CD4-positive, CD25-positive, alpha-beta regulatory T cell (primary cell): ENCODE measurements at places on chromosomes 3 and 15. TPM values are rescaled to one million over a fixed set of nuclear protein-coding genes. Genes with fewer than 3 reads are reported as not detected.

The PDZRN3 gene
- polyA plus RNA-seq, result not detected

The ADCY5 gene
- not detected for polyA plus RNA-seq

The EBLN2 gene
- polyA plus RNA-seq, result 1.3 TPM

The CLK3 gene
- 79.7 TPM for polyA plus RNA-seq

The PLAAT1 gene
- not detected for polyA plus RNA-seq

The KLHL40 gene
- not detected for polyA plus RNA-seq

The SECISBP2L gene
- polyA plus RNA-seq, result 21.6 TPM

The GUCA1C gene
- polyA plus RNA-seq, result not detected

The SERPINI2 gene
- not detected for polyA plus RNA-seq

The FSTL1 gene
- polyA plus RNA-seq, result not detected

The CFAP20DC gene
- 0.17 TPM for polyA plus RNA-seq

The RPP25 gene
- polyA plus RNA-seq, result 2.1 TPM

The CAPN7 gene
- polyA plus RNA-seq, result 24.1 TPM

The B3GALNT1 gene
- polyA plus RNA-seq, result not detected

The SLC7A14 gene
- not detected for polyA plus RNA-seq

The GNAT1 gene
- polyA plus RNA-seq, result not detected

The PTPN9 gene
- 22.1 TPM for polyA plus RNA-seq

The SPINK8 gene
- polyA plus RNA-seq, result not detected

The SPG11 gene
- 21.6 TPM for polyA plus RNA-seq

The CALML4 gene
- polyA plus RNA-seq, result 0.78 TPM

The ISLR2 gene
- not detected for polyA plus RNA-seq

The SLC30A4 gene
- polyA plus RNA-seq, result 0.52 TPM

The SPRED1 gene
- polyA plus RNA-seq, result not detected

The GPR156 gene
- polyA plus RNA-seq, result not detected

The TP63 gene
- polyA plus RNA-seq, result 0.28 TPM

The PSTPIP1 gene
- 43.6 TPM for polyA plus RNA-seq

The NCEH1 gene
- 0.95 TPM for polyA plus RNA-seq
